ENCODE measurements at places on chromosomes 7 and 10. TPM values are rescaled to one million over a fixed set of nuclear protein-coding genes. Genes with fewer than 3 reads are reported as not detected.

The CHAT gene
- not detected for total RNA-seq

The LAMTOR4 gene
- 119 TPM for total RNA-seq

The DEPP1 gene
- total RNA-seq: not detected

The FKBP6 gene
- total RNA-seq: not detected

The TMEM176A gene
- not detected for total RNA-seq

The CD36 gene
- not detected for total RNA-seq
